ENCODE measurements at places on chromosomes 7 and 10.

DNA sequence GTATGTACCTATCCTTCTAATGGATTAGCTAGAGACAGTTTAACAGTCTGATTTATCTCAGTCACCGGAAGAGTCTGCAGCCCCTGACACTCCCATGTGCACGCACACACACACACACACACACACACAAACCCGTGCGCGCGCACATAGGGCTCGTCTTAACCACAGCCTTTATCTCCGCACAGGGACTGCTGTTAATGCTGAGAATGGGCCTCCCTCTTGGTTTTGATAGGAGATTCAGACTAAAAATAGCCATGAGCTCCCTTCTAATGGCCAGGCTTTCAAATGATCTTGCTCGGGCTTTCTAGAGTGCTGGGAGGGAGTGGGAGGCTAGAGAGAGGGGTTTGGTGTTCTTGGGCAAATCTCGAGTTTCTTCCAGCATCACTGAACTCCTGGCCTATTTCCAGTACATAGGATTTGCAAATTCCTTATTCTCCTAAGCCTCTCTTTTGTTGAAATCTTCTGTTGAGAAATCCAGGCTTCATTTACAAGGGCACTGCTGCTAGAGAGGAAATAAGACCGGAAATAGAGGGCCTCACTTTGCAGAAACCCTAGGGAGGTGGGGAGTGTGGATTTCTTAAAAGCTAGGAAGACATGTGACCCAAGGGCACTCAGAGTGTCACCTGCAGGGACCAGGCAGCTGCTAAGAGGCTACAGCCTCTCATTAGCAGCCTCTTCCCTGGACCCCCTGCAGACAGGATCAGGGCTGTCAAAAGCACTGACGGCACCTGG lies 2.4 kb downstream of the TMEM72 start:
- DNase-seq: no peak

DNA sequence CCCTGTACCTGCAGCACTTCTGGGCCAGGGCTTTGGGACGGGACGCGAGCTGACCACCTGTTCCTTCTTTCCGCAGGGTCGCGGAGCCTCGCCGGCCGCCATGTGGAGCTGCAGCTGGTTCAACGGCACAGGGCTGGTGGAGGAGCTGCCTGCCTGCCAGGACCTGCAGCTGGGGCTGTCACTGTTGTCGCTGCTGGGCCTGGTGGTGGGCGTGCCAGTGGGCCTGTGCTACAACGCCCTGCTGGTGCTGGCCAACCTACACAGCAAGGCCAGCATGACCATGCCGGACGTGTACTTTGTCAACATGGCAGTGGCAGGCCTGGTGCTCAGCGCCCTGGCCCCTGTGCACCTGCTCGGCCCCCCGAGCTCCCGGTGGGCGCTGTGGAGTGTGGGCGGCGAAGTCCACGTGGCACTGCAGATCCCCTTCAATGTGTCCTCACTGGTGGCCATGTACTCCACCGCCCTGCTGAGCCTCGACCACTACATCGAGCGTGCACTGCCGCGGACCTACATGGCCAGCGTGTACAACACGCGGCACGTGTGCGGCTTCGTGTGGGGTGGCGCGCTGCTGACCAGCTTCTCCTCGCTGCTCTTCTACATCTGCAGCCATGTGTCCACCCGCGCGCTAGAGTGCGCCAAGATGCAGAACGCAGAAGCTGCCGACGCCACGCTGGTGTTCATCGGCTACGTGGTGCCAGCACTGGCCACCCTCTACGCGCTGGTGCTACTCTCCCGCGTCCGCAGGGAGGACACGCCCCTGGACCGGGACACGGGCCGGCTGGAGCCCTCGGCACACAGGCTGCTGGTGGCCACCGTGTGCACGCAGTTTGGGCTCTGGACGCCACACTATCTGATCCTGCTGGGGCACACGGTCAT lies 13.3 kb downstream of the GPR146 start:
- DNase-seq: no peak

- DNase-seq: no peak
Measured at GRCh38 chr10:88651101-88651551, 13.1 kb upstream of the LIPF start.

DNA sequence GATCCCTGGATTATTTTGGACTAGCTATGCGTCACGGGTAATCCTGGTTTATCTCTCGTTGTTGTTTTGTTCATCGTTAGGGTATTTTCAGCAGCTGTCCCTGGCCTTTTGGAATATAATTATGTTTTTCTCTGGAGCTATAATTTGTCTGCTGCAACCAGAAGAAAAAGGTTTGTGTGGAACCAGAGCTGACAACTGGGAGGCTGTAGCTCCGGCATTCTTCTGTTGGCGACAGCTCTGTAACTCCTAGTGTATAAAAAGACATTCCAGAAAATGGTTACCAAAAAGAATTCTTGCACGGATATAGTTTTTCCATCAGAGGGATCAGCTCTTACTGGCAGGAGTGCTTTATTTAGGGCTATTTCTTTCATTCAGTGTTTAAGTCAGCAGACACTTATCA lies 130.9 kb upstream of the PRR15 start:
- DNase-seq: no peak

- no peak for DNase-seq
Measured at GRCh38 chr7:3695602-3696001, 394.6 kb downstream of the SDK1 start.

DNA sequence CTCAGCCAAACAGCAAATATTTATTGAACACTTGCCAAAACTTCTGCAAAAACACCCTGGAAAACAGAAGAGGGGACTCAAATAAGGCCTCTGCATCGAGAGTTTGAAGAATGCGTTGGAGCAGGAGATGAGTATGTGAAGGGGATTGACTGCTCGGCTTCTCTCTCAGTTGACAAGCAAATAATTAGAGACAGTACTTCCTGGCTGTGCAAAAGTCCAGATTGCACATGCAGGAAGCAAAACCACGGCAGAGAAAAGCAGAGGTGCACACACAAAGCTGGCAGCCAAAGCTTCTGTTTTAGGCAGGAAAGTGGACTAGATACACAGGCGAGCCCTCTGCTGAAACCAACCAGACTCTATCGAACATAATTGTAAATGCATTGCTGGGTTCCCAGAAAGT lies 343.6 kb upstream of the MGMT start:
- DNase-seq: no peak

- DNase-seq: no peak
Measured at GRCh38 chr10:102113261-102113955, 6.8 kb downstream of the LDB1 start.

DNA sequence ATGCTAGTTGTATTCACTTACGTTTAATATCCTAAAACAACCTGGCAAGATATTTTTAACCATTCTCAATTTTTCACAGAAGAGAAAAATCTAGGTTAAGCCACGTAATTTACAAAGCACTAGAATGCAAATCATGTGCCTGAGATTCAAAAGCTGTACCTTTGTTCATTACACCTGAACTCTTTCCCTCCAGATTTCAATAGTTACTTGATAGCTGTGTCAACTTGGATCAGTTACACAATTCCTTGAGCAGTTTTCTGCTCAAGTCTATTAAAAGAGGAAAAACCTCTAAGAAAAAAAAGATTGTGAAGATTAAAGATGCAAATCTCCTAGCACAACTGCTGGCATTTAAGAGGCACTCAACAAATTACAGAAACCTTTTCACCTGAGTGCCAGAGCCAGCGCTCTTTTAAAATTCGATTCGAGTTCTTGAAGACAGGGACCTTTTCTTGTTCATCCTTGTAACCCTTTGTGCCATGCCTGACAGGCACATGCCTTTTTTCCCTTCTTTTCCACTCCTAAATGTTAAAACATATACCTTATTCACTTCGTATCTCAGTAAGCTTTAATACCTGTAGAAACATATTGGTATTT lies 886 bp downstream of the NSUN6 start:
- DNase-seq: no peak

All from effector memory CD4-positive, alpha-beta T cell (primary cell).